ENCODE measurements at places on chromosomes 3 and 15.

DNA sequence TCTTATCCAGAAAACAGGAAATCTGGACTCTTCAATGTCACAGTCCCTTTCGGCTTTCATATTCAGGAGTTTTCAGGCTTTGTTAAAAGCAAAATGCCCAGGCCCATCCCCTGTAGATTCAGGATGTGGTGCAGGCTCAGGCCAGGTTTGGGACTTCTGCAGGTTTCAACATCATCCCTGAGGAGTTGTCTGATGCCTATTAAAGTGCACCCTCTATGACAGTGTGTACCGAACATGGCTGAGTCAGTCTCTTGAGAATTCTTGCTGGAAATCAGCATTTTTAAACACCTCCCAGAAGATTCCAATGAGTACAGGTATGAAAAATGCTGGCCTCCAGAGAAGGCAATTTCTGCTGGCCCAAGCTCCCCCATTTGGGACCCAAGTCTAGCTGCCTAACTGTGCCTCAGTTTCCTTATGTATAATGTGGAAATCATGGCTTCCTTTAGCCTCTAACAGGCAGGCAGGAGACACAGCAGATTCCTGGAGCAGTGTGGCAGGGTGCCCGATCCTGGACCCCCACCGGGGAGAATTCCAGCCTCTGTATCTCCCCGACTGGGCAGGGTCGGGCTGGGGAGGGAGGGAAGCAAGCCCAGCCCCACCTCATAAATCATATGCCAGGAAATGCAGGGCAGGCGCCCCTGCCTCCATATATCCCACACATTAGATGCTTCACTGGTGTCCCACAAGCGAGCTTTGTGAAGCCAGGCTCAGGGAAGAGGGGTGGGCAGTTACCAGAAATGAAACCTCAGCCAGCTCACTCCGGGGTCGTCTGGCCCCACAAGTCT lies 44.4 kb upstream of the SLC6A11 start:
- DNase-seq, result no peak

- no peak for DNase-seq
These were observed 2.1 kb downstream of the TRANK1 start for GRCh38 chr3:36942638-36943248.

DNA sequence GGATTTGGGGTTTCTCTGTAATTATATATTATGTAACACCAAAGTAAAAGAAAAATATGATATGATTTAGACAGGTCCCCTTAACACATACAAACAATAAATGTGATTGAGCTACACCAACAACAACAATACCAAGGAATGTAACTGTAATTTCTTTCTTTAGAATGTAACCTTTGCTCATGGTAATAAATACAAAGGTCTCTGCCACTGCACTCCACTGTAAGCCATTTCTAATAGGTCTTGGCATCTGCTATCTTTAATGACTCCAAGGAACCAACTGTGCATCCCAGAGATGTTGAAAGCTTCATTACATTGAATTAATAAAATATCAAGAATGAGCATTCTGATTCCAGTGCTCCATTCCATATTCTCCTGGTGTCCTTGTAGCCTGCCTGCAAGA lies 88.8 kb downstream of the PDZRN3 start:
- DNase-seq, result no peak

DNA sequence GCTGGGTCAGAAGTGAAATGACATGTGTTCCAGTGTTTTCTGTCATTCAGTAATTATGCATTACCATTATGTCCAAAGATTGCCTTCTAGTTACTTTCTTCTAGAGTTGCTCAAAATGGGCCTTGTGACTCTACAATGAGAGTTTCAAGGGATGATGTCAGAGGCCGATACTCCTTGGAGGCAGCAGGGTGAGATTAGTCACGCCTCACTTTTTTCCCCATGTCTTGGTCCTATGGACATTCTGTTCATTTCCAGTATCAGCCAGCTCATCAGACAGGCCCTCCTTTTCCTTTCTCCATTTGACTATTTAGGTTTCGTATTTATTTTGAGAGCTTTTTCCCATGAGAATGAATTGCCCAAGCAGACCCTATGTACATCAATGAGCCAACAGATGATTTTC lies 17.5 kb downstream of the VGLL3 start:
- DNase-seq, result no peak

GRCh38 chr3:141086188-141086587 lies 35.0 kb downstream of the SPSB4 start:
- DNase-seq, result no peak

DNA sequence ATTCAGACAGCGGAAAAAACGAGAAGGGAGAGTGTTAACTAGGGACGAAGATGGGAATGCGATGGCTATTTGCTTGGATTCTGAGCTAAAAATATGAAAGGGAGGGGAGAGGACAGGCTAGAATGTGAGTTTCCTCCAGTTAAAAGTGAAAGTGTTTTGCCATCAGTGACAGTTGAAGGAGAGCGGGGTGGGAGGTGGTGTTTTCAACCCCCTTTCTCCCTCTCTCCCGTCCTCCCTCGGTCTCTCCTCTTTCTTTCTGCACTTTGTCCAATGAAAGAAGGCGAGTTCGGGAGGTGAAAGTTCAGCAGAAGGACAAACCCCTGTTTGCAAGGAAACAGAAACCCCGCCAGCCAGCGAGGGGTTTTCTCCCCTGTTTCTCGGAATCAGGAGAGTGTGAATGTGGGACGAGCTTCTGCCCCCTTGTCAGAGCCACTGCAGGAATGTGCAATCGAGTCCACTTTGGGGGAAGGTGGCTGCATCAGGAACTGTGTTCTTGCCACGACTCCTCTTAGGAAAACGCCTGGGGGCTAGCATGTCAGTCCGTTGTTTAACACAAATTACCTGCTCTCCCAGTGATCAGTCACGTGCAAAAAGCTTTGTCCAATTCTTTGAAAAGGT lies 975 bp upstream of the FOXP1 start:
- DNase-seq, result no peak

- no peak for DNase-seq
These were observed 9.7 kb upstream of the RNF7 start for GRCh38 chr3:141728355-141728892.

DNA sequence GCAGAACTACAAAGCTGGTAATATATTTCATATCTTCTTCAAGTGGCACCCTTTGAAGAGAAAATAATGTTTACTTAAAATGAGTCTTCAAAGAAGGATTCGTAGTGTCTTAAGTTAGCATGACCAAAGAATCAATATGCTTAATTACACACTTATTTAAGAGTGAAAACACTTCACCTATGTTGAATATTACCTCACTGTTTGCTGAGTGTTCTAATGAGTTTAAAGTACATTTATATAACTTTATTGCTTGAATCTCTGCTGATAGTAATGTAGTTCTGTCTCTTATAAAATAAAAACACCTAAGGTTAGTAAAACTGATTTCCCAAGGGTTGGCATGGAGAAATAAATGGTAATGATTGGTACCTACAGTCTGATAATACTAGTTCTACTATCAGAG lies 143.3 kb upstream of the SLC2A2 start:
- DNase-seq, result no peak

DNA sequence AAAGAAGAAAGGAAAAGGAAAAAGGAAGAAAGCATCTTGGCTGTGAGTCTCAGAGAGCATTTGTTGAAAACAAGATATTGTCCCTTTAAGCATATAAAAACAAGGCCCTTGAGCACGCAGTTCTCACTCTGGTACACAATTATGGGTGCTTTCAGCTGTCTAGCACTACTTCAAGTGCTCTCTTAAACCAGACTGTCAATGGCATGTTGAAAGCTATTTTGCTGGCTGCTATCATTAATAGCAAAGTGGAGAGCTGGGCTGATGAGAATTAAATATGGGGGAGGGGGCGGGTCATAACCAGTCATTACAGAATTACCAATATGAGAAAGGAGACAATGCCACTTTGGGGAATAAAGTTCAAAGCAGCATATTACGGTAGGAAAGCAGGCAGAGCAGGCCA lies 9.3 kb downstream of the TLE3 start:
- no peak for DNase-seq

DNA sequence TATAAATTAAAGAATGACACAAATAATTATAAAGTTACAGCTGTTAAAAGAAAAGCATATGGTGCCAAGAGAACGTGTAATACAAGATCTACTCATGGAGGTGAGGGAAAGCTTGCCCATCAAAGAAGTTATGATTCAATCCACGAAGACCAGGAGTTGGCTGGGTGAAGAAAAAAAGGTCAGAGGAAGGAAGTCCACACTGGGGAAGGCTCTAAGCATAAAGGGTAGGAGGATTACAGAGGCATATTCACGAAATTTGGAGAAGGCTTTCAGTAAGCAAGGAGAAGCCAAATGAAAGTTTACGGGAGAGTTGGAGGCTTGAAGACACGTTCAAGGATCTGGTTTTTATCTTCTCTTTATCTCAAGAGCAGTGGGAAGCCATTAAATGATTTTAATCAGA lies 1.8 kb upstream of the TGFBR2 start:
- no peak for DNase-seq

- DNase-seq, result no peak
These were observed at the start of gene DNAH12 for GRCh38 chr3:57544181-57545125. DNAH12 (minus strand) TSS chr3:57544344; CDS start chr3:57542870, 1,474 bp downstream.

DNA sequence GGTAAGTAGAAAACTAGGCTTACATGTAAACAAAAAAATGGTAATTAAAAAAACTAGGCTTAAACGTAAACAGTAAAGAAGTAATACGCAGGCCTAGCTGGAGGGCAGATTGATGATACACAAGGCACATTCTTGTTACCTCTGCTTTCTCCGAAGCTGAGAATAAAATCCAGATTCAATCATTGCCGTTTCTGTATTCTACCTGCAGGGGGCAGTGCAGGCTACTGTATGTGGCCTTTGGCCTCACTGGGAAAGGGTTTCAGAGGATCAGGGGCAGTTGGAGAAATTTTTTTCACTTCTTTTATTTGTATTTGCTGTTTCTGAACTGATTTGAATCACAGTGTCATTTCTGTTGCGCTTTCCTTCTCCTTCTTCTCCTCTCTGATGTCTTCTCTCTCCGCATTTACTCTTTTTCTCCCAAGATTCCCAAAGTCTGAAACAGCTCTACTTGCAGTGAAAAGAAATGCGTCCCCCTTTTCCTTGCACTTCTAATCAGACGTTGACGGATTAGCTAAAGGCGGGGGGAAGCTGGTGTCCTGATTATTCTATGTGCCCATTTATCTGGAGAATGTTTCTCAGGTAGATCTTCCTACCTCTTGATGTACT lies 67.1 kb upstream of the MCTP2 start:
- DNase-seq, result no peak

GRCh38 chr3:32105291-32106131 lies 909 bp upstream of the GPD1L start:
- no peak for DNase-seq

- DNase-seq, result no peak
These were observed 3.8 kb upstream of the LMOD3 start for GRCh38 chr3:69126216-69126615.

DNA sequence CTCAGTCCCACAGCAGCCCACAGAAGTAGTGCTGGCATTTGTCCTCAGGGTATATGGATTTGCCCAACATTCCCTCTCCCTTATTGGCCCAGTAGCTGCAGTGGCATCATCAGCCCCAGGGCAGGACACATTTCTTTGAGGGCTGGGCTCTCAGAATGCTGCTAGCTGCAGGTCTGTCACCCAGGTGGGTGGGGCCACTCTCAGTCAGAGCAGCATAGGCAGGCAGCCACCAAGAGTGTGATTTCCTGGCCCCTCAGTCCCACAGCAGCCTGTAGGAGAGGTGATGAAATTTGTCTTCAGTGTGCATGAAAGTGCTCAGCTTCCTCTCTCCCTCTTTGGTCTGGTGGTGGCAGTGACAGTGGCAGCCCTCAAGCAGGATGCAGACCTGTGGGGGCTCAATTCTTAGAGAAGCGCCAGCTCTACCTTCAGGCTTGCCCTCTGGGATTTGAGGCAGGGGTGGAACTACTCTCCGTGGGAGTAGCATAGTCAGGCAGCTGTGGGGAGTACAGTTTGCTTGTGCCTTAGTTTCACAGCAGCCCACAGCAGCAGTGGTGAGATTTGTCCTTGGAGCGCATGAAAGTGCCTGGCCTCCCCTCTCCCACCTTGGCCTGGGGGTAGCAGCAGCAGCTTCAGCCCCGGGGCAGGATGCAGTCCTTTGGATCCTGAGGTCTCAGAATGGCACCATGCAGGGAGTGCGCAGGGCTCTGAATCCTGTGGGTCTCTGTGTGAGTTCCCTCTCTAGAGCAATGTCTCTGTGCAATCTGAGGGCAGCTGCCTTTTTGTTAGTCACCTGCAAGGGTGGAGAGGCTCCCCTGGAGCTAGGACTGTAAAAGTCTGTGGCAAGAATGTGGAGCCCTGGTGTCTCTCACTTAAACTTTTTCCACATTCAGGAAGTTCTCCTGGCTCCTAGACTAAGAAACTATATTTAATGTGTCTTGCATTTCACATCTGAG lies 1229.1 kb downstream of the ROBO2 start:
- no peak for DNase-seq

DNA sequence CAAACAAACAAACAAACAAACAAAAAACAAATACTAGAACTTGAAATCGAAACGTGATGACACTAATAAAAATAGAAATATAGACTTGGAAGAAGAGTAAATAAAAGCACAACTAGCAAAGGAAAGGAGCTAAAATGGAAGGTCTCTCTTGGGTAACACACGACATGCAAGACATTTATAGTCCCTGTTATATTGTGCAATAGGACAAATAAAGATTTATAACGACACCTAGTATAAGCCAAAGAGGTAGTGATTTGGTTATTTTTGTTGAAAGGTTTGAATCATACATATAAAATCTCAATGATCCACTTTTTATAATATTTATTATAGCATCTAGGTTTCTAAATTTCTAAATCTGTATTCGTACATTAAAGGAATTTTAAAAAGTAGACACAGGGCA lies 349.6 kb downstream of the CHST2 start:
- DNase-seq, result no peak

DNA sequence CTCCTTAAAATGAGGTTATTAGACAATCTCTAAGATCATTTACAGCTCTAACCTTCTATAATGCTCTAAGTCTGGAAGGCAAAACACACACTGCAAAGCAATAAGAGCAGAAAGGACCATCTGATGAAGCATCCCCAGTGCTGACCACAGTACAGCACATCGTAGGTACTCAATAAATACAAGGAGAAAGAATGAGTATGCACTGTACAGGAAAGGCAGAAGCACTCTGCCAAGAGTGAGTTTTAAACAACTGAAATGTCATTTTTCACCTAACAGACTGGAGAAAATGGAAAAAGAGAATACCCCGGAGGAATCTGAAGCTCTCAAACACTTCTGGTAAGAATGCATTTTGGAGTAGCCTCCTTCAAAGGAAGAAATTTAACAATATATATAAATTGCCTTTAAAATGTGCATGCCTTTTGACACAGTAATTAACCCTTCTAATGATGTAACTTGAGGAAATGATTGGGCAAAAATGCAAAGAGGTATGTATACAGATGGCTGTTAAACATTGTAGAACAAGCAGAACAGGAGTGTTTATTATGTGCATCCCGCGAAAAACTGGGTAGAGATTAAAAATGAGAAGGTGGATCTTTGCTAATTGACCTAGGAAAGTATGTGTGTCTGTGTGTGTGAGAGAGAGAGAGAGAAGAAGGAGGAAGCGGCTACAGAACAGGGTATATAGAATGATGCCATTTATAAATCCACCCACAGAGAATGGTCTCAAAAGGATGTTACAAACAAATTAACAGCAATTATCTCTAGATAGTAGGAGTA lies 8.0 kb upstream of the OXTR start:
- no peak for DNase-seq

- DNase-seq, result no peak
These were observed 75.6 kb downstream of the MCTP2 start for GRCh38 chr15:94306700-94307650.

Data from D721Med (cell line).